ENCODE measurements at places on chromosomes 4 and X. TPM values are rescaled to one million over a fixed set of nuclear protein-coding genes. Genes with fewer than 3 reads are reported as not detected.

GRCh38 chr4:120915336-120915735, 7.2 kb downstream of the PRDM5 start:
- DNase-seq: no peak

GRCh38 chrX:121227888-121228287, 180.5 kb downstream of the GLUD2 start:
- DNase-seq: no peak

GRCh38 chr4:45693746-45694145, 430.1 kb downstream of the GABRG1 start:
- no peak for DNase-seq

DNA sequence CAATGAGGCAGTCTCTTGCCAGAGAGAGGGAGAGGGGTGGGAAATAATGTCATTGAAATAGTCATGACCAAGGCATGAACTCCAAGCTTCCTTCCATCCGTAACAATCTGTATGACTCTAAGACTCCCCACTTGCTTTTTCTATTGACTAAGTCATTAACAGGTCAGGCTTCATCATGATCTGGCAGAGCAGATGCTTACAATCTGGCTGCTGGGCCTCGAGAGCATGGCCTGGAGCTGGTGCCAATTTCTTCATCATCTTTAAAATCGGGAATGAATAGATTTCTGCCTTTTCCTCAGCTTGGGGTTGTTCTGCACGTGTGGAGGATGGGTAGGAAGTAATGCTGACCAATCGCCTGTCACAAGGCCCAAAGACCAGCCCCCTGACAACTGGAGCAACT, 280.6 kb upstream of the CLNK start:
- DNase-seq: no peak

GRCh38 chr4:81505004-81505598, 33.4 kb upstream of the RASGEF1B start:
- no peak for DNase-seq

GRCh38 chr4:88999392-88999930, 57.5 kb downstream of the FAM13A start:
- DNase-seq: no peak

DNA sequence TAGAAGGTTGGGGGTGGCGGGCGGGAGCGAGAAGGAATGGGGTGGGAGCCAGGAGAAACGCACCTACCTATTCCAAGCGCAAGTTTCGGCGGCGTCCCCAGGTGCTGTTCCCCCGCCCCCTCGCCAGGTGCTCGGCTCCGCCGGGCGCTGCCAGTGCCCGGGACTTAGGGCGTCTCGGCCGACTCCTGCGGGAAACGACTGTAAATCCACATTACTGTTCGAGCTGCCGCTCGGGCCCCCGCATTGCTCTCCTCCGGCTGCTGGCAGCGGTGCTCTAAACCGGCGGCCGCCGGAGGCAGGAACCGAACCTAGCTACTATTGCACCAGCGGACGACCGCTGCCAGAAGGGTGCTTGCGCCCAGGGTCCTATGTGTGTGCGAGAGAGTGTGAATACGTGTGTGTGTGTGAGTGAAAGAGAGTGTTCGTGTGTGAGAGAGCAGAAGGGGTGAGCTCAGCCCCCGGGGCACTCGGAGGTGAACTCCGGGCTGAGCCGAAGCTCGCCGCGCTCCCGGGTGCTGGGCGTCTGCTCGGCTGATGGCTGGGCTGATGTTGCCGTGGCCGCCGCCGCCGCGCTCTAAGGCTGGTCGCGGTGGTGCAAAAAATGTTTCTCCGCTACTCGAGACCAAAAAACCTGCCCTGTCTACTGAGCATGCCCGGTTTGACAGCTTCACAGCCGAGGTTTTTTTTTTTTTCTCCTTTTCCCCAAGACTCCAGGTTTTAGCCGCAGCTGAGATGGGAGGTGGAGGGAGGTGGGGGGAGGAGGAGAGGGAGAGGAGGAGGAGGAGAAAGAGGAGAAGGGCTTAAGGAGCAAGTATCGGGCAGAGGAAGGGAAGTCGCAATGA, 115.7 kb upstream of the TEX13C start:
- no peak for DNase-seq

DNA sequence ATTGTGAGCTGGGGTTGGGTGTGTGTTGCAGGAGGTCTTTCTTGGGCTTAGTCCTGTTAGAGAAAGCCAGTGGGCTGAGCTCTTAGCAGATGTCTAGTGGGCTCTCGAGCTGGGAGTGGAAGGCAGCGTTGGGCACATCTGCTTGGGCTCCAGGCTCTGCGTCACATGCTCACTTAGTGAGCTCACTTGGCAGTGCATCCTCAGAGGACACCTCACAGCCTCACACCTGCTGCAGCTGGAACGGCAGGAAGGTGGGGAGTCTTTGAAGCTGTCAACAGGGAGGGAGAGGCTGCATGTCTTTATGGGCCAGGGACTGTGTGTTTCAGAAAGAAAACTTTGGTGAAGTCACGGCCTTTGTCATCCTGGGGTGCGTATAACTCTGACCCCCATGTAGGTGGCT, 82.2 kb downstream of the PSAPL1 start:
- no peak for DNase-seq

- DNase-seq: no peak
These were observed 7.7 kb downstream of the NSG1 start for GRCh38 chr4:4394644-4395043.

GRCh38 chrX:12174358-12174757, 36.1 kb downstream of the FRMPD4 start:
- DNase-seq: no peak

DNA sequence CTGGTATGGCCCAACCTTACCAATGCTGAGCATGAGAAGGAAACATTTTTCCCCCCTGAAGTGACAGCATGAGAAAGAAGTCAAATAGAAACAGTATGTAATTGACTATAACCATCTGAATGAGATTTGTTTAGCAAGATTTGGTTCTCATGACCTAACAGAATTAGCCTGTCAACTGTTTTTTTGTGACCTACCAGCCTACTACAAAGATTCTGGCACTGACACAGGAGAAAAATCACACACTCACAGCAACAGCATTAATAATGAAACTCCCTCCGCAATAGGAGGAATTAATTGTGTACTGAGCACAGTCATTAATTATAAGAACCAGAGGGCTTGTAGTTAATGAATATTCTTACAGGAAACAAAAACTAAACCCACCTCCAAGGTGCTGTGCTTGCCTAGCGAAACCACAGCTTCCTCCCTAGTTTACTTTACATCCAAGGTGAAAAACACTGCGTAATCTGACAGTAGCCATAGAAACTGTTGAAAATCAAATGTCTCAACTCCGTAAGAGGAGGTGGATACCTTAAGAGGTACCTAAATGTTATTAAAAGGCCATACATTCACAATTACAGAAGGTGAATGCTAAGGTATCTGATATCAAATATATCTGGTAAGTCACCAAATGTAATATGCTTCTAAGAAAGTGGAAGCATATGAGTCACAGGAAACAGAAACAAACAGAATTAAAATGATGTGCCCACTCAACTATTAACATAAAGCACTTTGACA, 34.9 kb downstream of the MMRN1 start:
- no peak for DNase-seq

GRCh38 chr4:110793381-110793801, 170.5 kb upstream of the PITX2 start:
- DNase-seq: no peak

- DNase-seq: peak; percentile 53
These were observed 465.5 kb upstream of the ACTRT1 start for GRCh38 chrX:128517691-128518090.

- DNase-seq: no peak
These were observed 41.7 kb downstream of the KLHL34 start for GRCh38 chrX:21616386-21616785.

DNA sequence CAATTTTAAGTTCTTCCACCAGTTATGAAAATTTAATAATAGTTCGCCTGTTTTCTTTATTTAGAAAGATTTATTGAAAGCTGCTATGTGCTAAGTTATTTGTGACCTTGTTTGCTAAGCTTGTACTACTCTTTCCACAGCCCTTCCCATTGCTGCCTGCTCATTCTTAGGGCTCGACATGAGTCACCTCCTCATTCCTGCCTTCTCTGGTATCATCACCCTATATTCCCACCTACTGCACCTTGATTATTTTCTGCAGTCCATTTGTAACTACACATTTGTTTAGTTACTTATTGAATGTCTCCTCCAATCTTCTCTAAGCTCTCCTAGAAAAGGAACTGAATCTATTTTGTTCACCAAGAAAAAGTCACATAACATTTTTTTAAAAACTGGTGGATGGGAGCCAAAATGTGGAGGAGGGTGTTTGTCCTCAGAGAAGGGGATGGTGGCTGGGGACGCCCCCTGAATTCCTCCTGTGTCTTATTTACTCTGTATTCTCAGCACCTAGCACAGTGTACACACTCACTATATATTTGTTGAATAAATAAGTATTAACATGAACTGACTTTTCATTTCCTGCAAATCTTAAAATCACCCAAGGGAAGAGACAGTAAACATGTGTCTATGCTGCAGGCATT, 3.7 kb upstream of the RAB9A start:
- DNase-seq: no peak

The BANK1 gene
- 11.6 TPM for total RNA-seq

The PLA2G12A gene
- total RNA-seq: 31.9 TPM

The SSX7 gene
- total RNA-seq: not detected

The TCEAL2 gene
- total RNA-seq: 0.32 TPM

The DNAJB14 gene
- 45.6 TPM for total RNA-seq

The ARAP2 gene
- 13.5 TPM for total RNA-seq

The MAGEB1 gene
- total RNA-seq: not detected

The MAPK10 gene
- total RNA-seq: 38.9 TPM

The ARSJ gene
- total RNA-seq: 2.4 TPM

The TSPAN5 gene
- total RNA-seq: 1.4 TPM

The SMIM10 gene
- total RNA-seq: 4.5 TPM

The GABRQ gene
- total RNA-seq: not detected

Data from mesenteric fat pad (tissue), 1 donor.